ENCODE measurements at places on chromosomes 7 and 10.

DNA sequence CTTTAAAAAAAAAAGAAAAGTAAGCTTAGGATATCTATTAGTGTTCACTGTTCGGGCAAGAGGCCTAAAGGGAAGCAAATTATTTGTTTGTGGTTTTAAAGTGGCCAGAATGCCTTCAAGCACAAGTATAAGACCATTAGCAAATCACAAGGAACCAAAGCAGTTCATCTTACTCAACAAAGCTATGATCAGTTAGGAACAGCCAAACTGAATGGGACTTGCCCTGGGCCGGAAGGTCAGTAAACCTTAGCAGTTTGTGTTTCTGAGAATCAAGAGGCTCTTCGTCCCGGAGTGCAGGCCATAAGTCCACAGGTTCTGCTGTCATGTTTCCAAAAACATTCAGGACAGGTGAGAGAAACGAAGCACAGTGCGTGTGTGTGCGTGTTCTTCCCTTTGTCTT lies 4.5 kb downstream of the FBXW4 start:
- no peak for DNase-seq

DNA sequence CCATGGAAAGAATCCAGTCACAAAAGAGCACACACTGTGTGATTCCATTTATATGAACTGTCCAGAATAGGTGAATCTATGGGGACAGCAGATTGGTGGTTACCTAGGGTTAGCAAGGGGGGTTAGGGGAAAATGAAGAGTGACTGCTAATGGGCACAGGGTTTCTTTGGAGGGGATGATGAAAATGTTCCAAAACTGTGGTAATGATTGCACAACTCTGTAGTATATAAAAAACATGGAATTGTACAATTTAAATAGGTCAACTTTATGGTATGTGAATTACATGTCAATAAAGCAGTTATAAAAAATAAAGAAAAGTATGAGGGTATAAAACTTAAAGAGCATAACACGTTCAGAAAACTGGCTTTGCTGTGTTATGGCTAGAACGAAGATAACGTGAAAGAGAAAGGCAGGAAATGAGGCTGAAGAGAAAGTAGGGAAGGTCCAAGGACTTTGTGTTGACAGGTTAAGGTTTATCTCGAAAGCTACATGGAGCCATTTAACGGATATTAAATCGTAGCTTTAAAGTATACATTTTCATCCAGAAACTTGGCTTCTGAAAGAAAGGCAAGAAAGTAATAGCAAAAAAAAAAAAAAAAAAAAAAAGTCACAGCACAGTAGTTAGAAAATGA lies 26.4 kb upstream of the MSS51 start:
- no peak for DNase-seq

DNA sequence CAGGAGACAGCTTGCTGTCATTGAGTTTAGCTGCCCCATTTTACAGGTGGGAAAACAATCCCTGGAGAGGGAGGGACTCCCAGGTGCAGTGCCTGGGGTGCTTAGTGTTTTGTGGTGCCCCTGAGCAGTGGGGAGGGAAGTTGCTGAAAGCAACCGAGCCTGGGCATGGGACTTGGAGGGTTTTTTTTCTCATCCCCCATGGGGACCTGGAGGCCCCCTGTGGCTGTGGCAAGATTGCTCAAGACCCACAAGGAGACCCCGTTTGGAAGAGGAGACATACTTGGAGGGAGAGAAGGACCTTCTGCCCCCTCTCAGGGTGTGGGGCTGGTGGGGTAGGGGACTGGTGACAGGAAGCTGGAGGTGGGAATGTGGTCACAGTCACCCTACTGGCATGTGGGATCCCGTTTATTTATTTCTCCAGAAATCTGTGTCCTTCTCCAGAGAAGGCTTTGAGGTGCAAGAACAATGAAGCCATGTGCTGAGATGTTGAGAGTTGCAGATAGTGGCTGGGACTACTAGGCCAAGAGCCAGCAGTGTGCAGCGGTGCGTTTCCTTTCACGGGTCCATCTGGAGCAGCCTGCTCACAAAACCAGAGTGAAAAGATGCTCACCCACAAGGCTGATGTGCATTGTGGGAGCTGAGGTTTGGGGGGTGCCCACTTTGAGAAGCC lies 21.5 kb downstream of the ZMIZ1 start:
- DNase-seq: no peak

DNA sequence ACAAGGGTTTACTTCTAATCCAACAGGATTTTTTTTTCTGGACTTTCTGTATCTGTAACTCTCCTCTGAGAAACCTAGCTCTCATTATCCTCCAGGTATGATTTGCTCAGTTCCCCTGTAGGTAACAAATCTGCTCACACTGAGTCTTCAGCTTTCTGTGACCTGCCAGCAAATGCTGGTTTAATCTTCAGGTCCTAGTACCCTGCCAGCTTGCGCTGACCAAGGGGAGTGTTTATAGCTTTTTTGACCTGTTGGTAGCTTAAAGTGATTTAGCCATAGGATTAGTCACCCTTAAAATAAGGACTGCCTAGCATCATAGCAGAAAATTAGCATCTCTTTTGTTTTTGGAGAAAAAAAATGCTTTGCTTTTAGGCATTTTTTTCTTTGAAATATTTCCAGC lies 22.4 kb downstream of the SND1 start:
- DNase-seq: no peak

- DNase-seq: no peak
These were observed 65.2 kb downstream of the COL13A1 start for GRCh38 chr10:69866688-69867461.

DNA sequence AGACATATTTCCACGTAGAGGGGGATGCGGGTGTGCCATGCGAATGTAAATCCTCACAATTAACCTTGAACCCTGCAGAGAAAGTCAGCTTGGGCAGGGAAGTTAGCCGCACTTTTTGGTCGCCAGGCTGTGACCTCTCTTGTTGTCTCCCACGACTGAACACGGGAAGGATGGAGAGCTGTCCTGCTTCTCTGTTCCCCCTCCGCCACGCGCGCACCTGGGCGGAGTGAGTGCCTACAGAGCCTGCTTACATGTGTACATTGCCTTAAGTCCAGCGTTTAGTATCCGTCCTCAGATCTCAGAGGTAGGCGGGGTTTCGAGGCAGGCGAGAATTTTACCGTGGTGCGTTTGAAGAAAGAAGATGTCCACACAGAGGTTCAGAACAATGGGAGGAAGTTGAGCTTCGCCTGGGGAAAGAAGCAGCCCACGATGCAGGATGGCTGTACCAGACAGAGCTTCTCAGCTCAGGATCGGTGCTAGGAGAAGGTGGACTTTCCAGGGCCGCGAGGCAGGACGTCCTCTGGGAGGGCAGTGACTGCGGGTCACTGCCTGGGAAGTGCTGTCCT lies 482 bp upstream of the ERCC6 start:
- no peak for DNase-seq

- no peak for DNase-seq
These were observed 8.8 kb upstream of the ZNF248 start for GRCh38 chr10:37865957-37866803.

GRCh38 chr7:64872351-64873154 lies 30.5 kb upstream of the ZNF273 start:
- DNase-seq: no peak

- no peak for DNase-seq
These were observed 19.6 kb upstream of the GPNMB start for GRCh38 chr7:23226844-23227450.

- no peak for DNase-seq
These were observed 107.6 kb downstream of the INPP5A start for GRCh38 chr10:132645247-132645530.

- DNase-seq: no peak
These were observed 286.9 kb downstream of the PTEN start for GRCh38 chr10:88150339-88150738.

- no peak for DNase-seq
These were observed 2.0 kb upstream of the HOGA1 start for GRCh38 chr10:97582169-97582568.

GRCh38 chr7:5370454-5371353 lies 52.9 kb downstream of the TNRC18 start:
- no peak for DNase-seq

DNA sequence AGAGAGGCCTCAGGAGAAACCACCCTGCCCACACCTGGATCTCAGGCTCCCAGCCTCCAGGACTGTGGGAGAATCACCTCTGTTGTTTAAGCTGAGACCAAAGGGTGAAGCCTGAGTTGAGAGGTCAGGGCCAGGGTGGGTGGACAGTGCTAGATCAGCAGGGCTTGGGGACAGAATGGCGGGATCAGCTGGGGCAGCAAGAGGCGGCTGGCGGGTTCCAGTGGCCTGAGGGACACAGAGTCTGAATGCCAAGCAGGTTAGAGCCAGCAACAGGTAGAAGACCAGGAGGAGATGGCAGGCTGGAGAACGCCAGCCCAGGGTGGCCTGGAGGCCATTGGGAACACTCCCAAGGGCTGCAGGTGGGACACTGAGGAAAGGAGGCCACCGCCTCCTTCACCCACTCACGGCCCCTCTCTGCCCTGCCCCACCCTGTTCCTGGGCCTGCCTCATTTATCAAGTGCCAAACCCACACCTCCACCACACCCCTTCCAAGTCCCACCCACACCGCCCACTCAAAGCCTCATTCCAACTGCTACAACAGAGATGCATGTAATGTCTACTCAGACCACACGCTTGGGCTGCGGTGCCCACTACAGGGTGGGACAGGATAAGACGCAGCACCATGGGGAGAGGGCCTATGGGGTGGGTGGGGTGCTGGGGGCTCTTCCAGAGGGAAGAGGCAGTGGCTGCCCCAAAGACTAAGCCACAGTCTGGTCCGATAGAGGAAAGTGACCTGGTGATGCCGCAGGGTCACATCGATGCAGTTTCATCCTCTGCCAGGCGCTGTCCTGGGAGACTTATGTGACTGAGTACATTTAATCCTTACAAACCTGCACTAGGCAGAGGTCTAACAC lies 173.9 kb downstream of the TNS3 start:
- no peak for DNase-seq

GRCh38 chr10:130010653-130011052 lies 46.6 kb upstream of the EBF3 start:
- DNase-seq: no peak

GRCh38 chr10:64733980-64734379 lies 1212.8 kb downstream of the REEP3 start:
- no peak for DNase-seq

GRCh38 chr7:157520249-157520648 lies 183.4 kb downstream of the DNAJB6 start:
- no peak for DNase-seq

- no peak for DNase-seq
These were observed 806.5 kb downstream of the PHTF2 start for GRCh38 chr7:78605119-78605518.

DNA sequence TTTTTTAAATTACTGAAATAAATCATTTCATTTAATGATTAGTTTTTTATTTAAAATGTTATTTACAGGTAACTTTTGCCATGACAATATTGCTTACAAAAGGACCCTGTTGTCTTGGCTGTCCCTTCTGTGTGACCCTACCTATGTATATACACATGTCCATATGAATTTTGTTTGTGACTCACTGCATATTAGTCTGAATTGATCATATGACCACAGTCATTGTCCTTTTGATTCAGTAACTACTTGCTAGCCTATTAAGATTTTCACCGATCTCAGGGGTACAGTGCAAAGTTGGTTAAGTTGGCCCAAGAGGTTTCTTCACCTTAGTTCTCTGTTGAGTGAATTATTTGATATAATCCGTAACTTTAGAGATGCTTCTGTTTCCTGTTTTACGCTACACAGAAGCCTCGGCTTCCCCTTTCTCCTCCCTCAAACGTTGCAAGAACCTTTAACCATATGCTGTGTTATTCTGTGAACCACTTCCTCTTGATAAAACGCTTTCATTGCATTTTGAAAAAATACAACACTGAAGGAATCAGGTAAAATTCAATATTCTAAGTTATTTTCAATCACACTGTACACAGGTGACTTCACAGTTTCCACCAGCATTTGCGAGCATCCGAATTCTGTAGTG lies 43.9 kb downstream of the APBB1IP start:
- DNase-seq: no peak

- no peak for DNase-seq
These were observed 3.7 kb upstream of the TRIP6 start for GRCh38 chr7:100863406-100863950.

DNA sequence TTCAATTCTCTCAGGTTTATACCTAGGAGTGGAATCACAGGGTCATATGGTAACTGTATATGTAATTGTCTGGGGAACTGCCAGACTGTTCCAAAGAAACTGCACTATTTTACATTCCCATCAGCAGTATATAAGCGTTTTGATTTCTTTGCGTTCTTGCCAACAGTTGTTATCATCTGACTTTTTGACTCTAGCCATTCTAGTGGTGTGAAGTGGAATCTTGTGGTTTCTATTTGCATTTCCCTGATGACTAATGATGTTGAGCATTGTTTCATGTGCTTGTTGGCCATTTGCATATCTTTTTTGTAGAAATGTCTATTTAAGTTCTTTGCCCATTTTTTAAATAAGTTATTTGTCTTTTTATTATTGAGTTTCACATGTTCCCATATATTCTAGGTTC lies 44.3 kb upstream of the ZC3HAV1 start:
- DNase-seq: no peak

- DNase-seq: no peak
These were observed 320.8 kb upstream of the ZNF32 start for GRCh38 chr10:43969506-43969905.

DNA sequence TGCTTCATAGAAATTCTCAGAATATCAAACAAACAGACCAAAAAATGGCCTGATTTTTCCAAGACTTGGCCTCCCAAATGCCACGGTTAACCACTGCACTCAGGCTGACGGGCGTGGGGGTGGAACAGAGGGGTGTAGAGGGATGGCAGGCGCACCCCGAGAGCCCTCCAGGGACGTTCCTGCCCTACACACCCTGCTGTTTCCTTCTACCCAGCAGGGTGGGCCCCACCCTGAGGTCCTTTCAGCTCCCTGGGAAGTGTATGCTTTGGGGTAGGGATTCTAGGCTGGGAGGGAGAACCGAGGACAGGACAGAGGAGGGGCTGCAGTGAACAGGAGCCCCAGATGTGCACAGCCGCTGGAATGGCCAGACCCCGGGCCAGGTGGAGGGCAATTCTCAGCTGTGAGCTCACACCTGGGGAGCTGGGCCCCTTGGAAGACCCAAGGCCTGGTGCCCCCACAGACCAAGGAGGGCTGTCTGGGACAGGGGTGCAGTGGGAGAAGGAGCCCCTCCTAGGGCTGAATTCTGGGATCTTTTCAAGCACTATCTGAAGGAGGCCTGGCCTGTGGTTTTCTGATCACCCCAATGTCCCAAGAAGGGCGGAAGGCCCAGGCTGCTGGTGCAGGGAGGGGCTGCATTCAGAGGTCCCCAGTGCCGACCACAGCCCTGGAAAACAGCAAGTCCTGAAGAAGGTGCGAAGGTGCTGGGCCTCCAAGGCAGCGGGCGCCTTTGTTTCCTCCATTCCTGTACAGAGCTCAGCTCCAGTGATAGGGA lies 32.9 kb upstream of the INPP5A start:
- no peak for DNase-seq

GRCh38 chr7:74202841-74203556 lies 6.8 kb upstream of the LAT2 start:
- no peak for DNase-seq

DNA sequence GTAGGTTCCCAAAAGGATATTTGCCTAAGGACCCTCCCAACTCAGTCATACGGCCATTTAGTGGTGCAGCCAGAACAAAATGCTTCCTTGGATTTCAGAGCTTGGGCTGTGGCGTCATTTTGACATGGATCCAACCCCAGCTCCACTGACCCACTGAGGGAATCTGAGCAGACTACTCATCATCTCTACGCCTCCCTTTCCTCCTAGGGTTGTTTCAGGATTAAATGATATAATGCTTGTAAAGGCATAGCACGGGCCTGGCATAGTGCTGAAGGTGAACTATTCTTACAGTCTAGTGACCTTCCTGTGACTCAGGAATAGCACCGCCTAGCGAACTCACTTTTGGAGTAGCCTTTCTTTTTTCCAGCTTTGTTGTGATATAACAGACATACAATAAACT lies 70.3 kb upstream of the LOXL4 start:
- no peak for DNase-seq

GRCh38 chr7:25313526-25313925 lies 85.2 kb upstream of the NPVF start:
- no peak for DNase-seq

GRCh38 chr10:32982911-32983909 lies 25.2 kb upstream of the ITGB1 start:
- DNase-seq: no peak

Data from stimulated activated CD4-positive, alpha-beta T cell treated with anti-CD3 and anti-CD28 coated beads, Interleukin-15, amount 100 ng/mL, for 48 hours (primary cell).